ENCODE measurements at places on chromosomes 13 and 19.
A peak's percentile ranks its signal among the peaks of the same experiment; 100 is the strongest.

DNA sequence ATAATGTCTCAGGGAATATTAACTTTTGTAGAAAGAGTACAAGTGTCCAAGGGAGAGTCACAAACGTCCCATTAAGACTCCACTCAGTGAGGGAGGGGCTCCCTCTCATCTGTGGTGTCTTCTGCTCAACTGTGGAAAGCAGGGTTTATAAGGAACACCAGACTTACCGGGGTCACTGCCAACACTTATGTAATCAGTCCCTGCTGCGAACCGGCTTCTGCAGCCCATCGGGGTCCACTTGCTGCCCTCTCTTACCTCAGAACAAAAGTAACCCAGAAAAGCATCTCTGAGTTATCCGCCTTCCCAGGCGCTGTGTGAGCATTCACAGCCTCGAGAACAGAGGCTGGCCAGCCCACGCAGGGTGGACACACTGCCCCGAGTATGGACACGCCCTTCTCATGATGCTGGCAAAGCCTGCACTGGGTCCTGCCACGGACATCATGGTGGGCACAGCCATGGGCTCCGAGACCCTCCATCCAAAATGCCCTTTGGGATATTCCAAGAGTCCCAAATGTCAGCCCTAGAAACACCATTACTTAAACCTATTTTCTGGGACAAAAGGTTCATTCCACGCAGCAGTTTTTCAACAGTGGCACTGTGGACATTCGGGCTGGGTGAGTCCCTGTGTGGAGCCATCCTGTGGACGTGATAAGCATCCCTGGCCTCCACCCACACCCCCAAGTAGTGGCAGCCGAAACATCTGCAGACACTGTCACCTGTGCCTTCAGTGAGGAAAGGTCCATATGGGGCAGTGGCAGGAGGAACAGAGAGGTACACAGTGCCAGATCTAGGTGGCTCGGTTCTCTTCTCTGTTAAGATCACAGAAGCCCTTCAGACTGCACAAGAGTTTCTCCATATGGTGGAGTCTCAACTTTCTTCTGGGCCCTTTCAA lies 63.9 kb downstream of the STK24 start:
- no peak for DNase-seq

GRCh38 chr19:55146078-55146704 lies 2.8 kb downstream of the TNNT1 start:
- no peak for DNase-seq

- DNase-seq: no peak
These were observed 1369.8 kb downstream of the PCDH9 start for GRCh38 chr13:65860306-65860705.

GRCh38 chr19:13095393-13095784 lies 7.3 kb downstream of the LYL1 start:
- no peak for DNase-seq

- no peak for DNase-seq
These were observed 159.5 kb downstream of the POU4F1 start for GRCh38 chr13:78443839-78444238.

- DNase-seq: no peak
These were observed 571.1 kb downstream of the MYO16 start for GRCh38 chr13:109200556-109200955.

- DNase-seq: no peak
These were observed 1.7 kb downstream of the DMPK start for GRCh38 chr19:45780448-45781213.

DNA sequence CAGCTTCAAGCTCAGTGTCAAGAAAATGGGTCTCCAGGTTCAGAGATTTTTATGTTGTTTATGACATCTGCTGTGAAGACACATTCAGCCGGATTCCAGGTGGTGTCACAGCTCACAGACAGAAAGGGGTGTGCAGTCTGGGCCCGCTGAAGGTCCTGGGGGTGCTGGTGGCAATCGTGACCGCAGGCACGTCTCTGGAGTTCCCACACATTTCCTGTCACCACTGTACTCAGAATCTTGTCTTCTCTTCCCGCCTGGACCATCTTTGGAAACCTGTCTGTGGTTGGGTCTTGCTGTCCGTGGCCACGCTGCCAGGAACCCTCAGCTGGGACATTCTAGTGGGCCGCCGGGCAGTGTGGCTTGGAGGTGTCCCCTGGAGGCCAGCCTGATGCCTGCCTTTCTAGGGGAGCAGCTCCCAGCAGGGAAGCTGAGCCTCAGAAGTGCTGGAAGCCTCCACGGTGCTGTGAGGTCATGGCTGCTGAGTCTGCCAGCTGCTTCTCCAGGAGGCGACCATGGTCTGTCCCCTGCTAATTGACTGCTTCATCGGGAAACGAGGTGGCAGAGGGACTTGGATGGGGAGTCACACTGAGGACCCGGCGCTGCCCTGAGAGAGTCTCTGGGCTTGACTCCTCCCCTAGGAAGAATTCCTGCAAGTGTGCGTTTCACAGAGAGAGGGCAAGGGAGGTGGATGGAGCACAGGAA lies 3.7 kb downstream of the TEX29 start:
- no peak for DNase-seq

GRCh38 chr13:40388617-40389016 lies 277.8 kb downstream of the FOXO1 start:
- peak; percentile 46 for DNase-seq

DNA sequence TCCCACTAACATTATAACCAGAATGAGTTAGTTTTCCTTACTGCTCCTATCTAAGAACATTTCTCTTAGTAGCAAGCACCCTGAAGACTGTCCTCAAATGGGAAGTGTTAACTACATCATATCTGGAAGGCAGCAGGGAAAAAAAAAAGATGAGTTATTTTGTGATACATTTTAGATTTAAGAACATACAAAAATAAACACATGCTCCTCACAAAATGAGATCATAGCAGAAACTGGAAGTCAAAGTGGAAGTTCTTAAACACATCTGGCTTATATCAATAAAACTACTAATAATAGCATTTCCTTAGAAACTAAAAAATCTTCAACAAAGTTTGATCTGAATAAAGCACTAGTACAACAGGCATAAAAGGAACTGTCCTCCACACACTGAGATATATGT lies 70.4 kb downstream of the SLITRK6 start:
- no peak for DNase-seq
